NCI-H460 (cell line): ENCODE measurements at places on chromosomes 1 and 21. TPM values are rescaled to one million over a fixed set of nuclear protein-coding genes. Genes with fewer than 3 reads are reported as not detected.

TEDDM1 gene
- total RNA-seq, result not detected in 2 replicates

GRCh38 chr21:28687586-28687985 lies 305.1 kb downstream of the LTN1 start:
- no peak for DNase-seq

DNA sequence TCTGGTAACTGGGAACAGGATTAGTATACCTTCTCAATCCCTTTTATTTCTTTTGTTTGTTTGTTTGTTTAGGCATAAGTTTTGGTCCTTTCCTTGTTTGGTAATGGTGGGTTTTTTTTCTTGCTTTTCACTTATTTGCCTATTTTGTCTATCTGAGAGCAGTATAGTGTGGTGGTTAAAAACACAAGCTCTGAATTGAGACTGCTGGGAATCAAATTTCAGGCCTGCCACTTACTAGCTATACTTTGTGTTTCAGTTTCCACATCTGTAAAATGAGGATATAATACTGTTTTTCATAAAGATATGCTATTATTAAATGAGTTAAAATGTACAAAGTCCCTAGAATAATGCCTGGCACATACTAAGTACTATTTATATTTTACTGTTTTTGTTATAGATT lies 81.6 kb upstream of the IVNS1ABP start:
- no peak for DNase-seq

DNA sequence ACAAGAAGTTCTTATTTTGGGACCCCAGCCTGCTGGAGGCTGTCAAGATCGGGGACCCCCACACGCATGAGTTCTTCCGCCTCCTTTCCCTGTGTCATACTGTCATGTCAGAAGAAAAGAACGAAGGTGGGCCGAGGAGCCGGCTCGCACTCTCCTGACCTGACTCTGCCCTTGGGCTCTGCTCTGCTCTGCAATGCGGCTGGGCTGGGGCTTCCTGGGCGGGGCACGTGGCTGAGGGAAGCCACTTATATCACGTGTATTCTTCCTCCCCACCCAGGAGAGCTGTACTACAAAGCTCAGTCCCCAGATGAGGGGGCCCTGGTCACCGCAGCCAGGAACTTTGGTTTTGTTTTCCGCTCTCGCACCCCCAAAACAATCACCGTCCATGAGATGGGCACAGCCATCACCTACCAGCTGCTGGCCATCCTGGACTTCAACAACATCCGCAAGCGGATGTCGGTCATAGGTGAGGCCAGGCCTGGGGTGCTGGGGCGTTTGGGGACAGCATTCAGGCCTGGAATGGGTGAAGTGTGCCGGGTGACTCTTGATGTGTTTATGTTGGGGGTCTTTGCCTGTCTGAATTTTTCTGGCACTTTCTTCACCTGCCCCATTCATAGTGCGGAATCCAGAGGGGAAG lies 17.6 kb downstream of the ATP8B2 start:
- DNase-seq, result no peak

DNA sequence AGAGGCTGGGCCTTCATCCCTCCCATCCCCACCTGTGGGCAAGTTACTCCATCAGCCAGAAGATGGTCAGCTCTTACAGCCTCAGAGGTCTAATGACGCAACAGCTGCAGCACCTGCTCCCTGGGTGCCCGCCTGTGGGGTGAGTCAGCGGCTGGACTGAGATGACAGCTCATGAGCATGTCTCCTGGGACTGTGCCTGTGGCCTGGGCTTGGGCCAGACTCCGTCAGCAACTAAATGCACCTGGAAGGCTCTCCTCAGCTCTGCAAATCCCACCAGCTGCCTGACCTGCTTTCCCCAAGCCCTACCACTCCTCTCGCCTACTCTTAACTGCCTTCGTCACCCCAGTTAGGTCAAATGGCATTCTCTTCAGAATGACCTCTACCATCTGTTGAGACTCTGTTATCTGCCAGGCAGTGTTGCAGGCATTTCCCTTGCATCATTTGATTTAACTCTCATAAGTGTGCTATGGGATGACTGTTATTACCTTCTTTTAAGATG lies 47.7 kb downstream of the ETS2 start:
- DNase-seq, result no peak

GRCh38 chr1:214107322-214108096 lies 119.7 kb downstream of the PROX1 start:
- DNase-seq, result no peak
